ENCODE measurements at places on chromosomes 16 and 17. TPM values are rescaled to one million over a fixed set of nuclear protein-coding genes. Genes with fewer than 3 reads are reported as not detected.

CSF3 gene
- total RNA-seq, result not detected

GUCY2D gene
- 0.21 TPM for total RNA-seq

EVPL gene
- 31.1 TPM for total RNA-seq

- no peak overlapping the region for H3K27ac ChIP-seq
- H3K4me3 ChIP-seq, result peak overlapping the region; percentile 44
- H3K27me3 ChIP-seq, result peaks cover 7% of the 10 kb centered on the region
- H3K36me3 ChIP-seq, result peaks cover 6% of the 10 kb centered on the region
Observed at GRCh38 chr16:88634141-88634993, 4.0 kb upstream of the IL17C start.

CACNG1 gene
- not detected for total RNA-seq

- H3K27ac ChIP-seq, result no peak overlapping the region
- H3K4me3 ChIP-seq, result no peak overlapping the region
- H3K36me3 ChIP-seq, result no peaks in the 10 kb centered on the region
- peak; percentile 19 for DNase-seq
Observed at GRCh38 chr16:85396879-85397871, 215.9 kb upstream of the GSE1 start.

DNA sequence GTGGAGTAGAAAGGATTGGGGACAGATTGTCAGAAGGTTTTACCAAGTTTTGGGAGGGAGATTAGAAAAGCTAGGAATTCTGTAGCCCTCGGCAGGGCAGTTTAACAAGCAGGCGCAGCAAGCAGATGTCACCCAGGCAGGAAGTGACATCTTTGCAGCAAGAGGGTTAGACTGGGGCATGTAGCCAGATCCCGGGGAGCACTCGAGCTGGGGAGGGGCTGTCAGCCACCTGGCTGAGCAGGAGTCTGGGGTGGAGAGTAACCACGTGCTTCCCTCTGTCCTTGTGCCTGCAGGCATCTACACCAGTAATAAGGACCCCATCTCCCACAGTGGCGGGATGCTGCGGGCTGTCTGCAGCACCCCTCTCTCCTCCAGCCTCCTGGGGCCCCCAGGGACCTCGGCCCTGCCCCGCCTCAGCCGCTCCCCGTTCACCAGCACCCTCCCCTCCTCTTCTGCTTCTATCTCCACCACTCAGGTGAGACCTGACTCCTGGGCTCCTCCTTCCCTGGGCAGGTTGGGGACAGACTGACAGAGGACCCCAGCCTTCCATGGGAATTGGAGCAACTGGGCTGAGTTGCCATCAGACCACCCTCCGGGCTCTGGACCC is 12.2 kb downstream of the MLLT6 start:
- DNase-seq, result no peak
- no peak overlapping the region for H3K4me3 ChIP-seq
- H3K4me1 ChIP-seq, result no peaks in the 10 kb centered on the region
- no peaks in the 10 kb centered on the region for H3K27me3 ChIP-seq
- H3K36me3 ChIP-seq, result no peaks in the 10 kb centered on the region
- H3K27ac ChIP-seq, result no peak overlapping the region

MT1H gene
- 43.8 TPM for total RNA-seq

DNA sequence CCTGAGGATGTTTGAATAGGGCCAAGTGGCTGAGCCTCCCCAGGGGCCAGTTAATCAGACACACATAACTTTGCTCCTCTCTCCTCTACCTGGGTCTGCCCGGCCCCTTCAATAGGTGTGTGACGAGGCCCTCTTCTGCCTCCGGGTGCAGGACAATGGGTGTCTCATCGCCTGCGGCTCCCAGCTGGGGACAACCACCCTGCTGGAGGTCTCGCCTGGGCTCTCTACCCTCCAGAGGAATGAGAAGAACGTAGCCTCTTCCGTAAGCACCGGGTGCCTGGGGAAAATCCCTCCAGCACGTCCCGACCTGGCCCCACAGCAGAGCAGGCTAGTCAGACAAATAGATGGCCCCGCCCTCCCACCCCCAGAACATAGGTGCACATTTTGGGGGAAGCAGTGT is 16.1 kb upstream of the KIF19 start:
- H3K4me1 ChIP-seq, result no peaks in the 10 kb centered on the region
- no peak overlapping the region for H3K27ac ChIP-seq
- no peaks in the 10 kb centered on the region for H3K27me3 ChIP-seq
- H3K36me3 ChIP-seq, result no peaks in the 10 kb centered on the region

GRCh38 chr17:55433029-55433628 is 11.5 kb upstream of the MMD start:
- no peaks in the 10 kb centered on the region for H3K27me3 ChIP-seq
- H3K36me3 ChIP-seq, result no peaks in the 10 kb centered on the region
- H3K4me1 ChIP-seq, result peaks cover 8% of the 10 kb centered on the region

GRCh38 chr16:24953721-24954120 is 61.4 kb downstream of the ARHGAP17 start:
- no peak overlapping the region for H3K4me3 ChIP-seq
- H3K27me3 ChIP-seq, result no peaks in the 10 kb centered on the region
- H3K4me1 ChIP-seq, result no peaks in the 10 kb centered on the region
- no peak overlapping the region for H3K27ac ChIP-seq

B3GNT9 gene
- total RNA-seq, result 4.9 TPM

DNA sequence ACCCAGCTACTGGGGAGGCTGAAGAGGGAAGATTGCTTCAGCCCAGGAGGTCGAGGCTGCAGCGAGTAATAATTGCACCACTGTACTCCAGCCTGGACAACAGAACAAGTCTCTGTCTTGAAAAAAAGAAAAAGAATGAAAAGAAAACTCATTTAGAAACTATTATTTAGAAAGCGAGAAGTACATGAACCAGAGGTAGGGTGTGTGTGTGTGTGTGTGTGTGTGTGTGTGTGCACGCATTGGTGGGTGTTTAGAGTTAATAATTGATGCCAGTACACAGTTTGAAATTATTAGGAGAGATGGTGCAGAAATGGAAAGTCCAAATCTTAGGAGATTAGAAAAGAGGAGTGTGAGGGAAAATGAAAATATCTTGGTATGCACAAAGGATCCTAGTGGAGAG is 106.6 kb downstream of the MRTFB start:
- DNase-seq, result no peak
- no peak overlapping the region for H3K4me3 ChIP-seq
- no peaks in the 10 kb centered on the region for H3K36me3 ChIP-seq
- no peaks in the 10 kb centered on the region for H3K27me3 ChIP-seq
- no peak overlapping the region for H3K27ac ChIP-seq
- no peaks in the 10 kb centered on the region for H3K4me1 ChIP-seq

PPP1R27 gene
- not detected for total RNA-seq

RGS11 gene
- 2.9 TPM for total RNA-seq

DNA sequence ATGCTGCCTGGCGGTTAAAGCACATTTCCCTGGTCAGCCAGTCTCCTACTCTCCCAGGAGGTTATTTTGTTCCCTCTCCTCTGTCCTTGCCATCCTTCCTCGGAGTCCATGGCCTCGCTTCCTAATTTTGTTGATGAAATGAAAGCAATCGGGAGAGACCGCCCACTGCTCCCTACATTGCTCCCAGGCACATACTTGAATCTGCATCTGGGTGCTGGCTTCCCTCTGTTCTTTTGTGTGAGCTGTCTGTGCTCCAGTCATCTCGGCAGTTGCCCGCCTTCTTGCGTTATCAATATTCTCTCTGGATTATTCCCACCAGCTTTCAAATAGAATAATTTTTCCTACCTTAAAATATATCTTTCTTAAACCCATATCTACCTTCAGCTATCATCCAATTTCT is 11.1 kb downstream of the KRT23 start:
- no peak for DNase-seq
- H3K27ac ChIP-seq, result no peak overlapping the region
- H3K36me3 ChIP-seq, result no peaks in the 10 kb centered on the region
- H3K27me3 ChIP-seq, result no peaks in the 10 kb centered on the region
- H3K4me1 ChIP-seq, result no peaks in the 10 kb centered on the region

ABI3 gene
- 2.5 TPM for total RNA-seq

NUDT21 gene
- 92.4 TPM for total RNA-seq

ABCC12 gene
- total RNA-seq, result not detected

GRCh38 chr16:19678804-19679203 is 39.2 kb downstream of the KNOP1 start:
- no peak overlapping the region for H3K4me3 ChIP-seq
- H3K27me3 ChIP-seq, result no peaks in the 10 kb centered on the region
- no peak overlapping the region for H3K27ac ChIP-seq
- DNase-seq, result no peak

- H3K4me3 ChIP-seq, result no peak overlapping the region
- no peaks in the 10 kb centered on the region for H3K27me3 ChIP-seq
- H3K27ac ChIP-seq, result no peak overlapping the region
- no peak for DNase-seq
- H3K4me1 ChIP-seq, result peaks cover 12% of the 10 kb centered on the region
Observed at GRCh38 chr17:17713839-17714238, 32.6 kb downstream of the RAI1 start.

SLFN13 gene
- 10.2 TPM for total RNA-seq

MT1A gene
- total RNA-seq, result 5.5 TPM

DNA sequence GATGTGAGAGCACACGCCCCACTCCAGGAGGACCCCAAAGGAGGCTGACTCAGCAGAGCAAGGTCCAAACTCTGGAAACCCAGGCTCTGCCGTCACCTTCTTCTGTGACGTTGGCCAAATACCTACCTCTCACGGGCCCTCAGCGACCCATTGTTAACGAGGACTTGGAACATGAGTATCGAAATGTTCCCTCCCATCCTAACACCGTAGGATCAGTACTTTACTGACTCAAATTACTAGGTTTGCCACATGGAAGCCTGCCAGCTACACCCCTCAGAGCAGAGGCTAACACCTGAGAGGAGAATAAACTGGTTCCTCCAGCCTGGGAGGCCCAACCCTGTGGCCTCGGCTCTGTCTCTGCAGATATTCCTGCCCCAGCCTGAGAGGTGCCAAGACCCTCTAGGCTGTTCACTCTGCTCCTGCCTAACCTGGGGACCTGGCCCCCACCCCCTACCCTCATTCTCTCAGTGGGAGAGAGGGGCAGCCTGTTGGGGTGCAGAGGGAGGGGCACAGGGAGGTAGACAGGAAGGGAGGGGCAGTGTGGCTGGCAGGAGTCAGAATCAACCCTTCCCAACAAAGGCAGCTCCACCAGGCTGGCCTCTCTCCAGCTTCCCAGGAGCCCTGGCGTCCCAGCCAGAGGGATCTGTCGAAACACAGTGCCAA is 4.4 kb downstream of the PITPNM3 start:
- peaks cover 4% of the 10 kb centered on the region for H3K27me3 ChIP-seq
- no peak overlapping the region for H3K4me3 ChIP-seq
- no peaks in the 10 kb centered on the region for H3K36me3 ChIP-seq
- H3K4me1 ChIP-seq, result peaks cover 9% of the 10 kb centered on the region
- H3K27ac ChIP-seq, result peak overlapping the region; percentile 74
- DNase-seq, result peak; percentile 90

DNA sequence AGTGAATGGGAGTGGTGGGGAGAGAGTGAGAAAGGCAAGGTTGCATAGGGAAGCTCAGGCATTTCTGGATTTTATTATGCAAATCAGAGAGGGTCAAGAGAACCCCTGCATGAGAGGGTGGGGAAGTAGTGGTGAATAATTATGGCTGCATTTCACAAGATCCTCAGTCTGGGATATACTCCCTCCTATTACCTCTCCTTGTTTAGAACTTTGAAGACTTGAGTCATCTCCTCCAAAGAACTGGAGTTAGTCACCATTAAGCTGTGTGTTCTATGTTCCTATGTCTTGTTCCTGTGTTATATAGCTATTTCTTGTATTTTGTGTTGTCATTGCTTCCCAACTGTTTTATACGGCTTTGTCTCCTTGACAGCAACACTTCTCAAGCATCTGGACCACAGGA is 18.4 kb downstream of the SOX9 start:
- no peaks in the 10 kb centered on the region for H3K27me3 ChIP-seq
- H3K36me3 ChIP-seq, result no peaks in the 10 kb centered on the region
- no peak overlapping the region for H3K27ac ChIP-seq
- H3K4me3 ChIP-seq, result no peak overlapping the region
- no peak for DNase-seq
- no peaks in the 10 kb centered on the region for H3K4me1 ChIP-seq

DNA sequence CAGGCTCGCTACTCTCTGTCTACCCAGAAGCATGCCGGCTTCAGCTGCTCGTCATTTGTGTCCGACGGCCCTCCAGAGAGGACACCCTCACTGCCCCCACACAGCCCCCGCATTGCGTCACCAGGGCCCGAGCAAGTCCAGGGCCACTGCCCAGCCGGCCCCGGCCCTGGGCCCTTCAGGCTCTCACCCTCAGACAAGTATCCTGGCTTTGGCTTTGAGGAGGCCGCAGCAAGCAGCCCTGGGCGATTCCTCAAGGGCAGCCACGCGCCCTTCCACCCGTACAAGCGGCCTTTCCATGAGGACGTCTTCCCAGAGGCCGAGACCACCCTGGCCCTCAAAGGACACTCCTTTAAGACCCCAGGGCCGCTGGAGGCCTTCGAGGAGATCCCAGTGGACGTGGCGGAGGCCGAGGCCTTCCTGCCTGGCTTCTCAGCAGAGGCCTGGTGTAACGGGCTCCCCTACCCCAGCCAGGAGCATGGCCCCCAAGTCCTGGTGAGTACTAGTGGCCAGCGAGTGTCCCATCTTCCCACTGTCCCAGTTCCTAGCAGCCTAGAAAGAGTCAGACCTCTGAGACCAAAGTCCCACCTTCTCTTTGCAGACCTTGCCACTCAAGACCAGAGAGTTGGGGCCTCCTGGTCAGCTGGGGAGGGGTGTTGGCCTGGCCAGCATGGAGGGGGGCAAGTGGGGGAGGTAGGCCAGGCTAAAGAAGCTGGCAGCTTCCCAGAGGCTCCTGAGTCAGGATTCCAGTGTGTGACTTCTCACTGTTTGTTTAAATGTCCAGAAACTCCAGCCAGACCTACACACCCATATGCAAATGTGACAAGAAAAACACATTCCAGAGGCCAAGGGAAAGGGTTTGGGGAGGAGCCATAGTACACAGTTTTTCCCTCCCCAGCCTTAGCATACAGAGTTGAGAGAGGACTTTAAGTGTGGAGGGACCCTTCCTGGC is 18.6 kb downstream of the FOXN1 start:
- no peak overlapping the region for H3K4me3 ChIP-seq
- peaks cover 18% of the 10 kb centered on the region for H3K4me1 ChIP-seq
- H3K27ac ChIP-seq, result peak overlapping the region; percentile 63

DNA sequence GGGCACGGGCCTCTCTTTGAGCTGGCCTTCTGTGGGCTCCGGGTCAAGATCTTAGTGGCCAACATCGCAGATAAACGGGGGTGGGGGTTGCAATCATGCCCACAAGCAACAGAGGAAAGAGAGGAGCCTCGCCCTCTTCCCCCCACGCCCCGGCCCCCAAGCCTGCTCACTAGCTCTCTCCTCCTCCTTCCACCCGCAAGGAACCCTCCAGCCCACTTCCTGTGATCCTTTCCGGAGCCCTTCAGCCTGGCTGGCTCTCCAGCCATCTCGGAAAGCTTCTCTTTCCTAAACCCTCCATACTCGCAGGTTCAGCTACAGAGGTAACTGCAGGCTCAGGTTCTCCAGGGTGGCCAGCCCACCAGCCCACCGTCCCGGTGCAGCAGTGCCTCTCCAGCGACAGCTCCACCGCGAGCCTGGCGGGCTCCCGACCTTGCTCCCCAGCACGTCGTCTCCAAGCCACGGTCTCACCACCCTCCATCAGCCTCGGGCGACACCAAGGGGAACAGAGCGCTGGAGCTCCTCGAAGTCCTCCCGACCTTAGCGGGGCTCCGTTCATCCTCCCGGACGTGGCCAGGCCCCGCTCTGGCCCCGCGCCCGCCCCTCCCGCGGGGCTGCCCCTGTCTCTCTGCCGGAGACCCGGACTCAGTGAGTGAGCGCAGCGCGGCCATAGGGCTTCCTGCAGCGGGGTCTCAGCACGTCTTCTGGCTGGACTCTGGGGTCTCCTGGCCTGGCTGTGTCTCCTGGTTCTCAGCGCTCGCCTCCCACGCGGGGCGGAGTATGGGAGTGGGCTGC is 12.9 kb upstream of the ODF4 start:
- H3K36me3 ChIP-seq, result no peaks in the 10 kb centered on the region
- H3K4me1 ChIP-seq, result no peaks in the 10 kb centered on the region
- peak overlapping the region; percentile 32 for H3K27ac ChIP-seq
- H3K27me3 ChIP-seq, result peaks cover 8% of the 10 kb centered on the region
- no peak for DNase-seq
